ENCODE measurements at places on chromosomes 4 and X. TPM values are rescaled to one million over a fixed set of nuclear protein-coding genes. Genes with fewer than 3 reads are reported as not detected.

NAA11 gene
- not detected for total RNA-seq

CCDC158 gene
- not detected for total RNA-seq

PAGE2B gene
- total RNA-seq = not detected

RAB9B gene
- 0.25 TPM for total RNA-seq

CHRNA9 gene
- total RNA-seq = not detected

- DNase-seq = no peak
Observed at GRCh38 chrX:44596277-44596676, 53.6 kb upstream of the FUNDC1 start.

DNA sequence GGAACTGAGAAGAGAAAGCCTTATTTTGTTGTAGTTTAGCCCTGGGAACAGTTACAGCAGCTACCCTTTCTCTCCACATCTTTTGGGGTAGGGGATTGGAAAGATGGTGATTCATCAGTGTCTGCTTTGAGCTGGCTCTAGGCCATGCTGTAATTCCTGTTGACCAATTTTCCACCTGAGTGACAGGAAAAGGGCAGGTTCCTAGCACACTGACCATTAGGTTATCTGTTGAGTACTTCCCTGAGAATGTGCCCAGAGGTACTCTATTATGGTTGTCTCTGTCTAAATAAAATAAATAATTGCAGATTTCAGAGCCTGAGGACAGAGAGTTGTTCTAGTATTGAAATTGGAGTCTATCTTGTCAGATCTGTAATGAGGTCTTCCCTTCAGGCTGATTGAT lies 109.0 kb downstream of the ENOX2 start:
- DNase-seq = no peak

DNA sequence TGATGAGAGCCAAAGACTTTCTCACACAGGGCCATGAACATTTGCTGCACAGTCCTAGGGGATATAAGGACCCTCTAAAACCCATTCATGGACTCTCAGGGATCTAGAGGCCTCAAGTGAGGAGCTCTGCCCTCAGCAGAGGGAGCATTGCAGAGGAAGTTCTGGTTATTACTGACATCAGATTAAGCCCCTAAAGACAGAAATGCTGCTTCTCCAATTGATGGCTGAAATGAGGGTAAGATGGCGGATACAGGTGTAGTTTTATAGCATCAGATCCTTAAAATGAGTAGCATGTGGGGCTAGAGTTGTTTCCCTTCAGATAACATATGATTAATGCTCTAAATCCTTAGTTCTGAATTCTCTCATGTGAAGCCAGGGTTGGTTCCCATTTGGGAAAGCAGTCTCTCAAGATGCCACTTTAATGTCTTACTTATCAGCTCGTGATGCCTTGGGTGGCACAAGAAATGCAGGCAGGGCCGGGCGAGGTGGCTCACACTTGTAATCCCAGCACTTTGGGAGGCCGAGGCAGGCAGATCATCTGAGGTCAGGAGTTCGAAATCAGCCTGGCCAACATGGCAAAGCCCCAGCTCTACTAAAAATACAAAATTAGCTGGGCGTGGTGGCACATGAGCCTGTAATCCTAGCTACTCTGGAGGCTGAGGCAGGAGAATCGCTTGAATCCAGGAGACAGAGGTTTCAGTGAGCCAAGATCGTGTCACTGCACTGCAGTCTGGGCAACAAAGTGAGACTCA lies 7.9 kb downstream of the RHOH start:
- DNase-seq = no peak

GRCh38 chrX:39886282-39886681 lies 211.5 kb downstream of the BCOR start:
- DNase-seq = no peak

DNA sequence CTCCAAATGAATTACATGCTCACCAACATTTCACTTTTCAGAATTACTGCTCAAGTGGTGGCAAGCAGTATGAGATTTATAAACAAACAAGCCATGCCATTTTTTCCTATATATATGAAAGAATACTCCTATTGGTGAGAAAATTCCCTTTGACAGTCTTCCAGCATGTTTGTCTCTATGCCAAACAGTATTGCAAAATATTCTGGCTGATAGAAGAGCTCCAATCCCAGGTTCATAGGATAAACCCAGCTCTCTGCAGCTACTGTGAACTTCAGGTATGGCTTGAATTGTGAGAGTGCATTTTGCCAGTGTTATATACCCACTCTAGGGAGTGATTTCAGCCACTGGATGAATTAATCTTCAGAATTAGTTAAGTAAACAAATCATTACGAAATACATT lies 108.8 kb downstream of the MAGEC2 start:
- DNase-seq = no peak

DNA sequence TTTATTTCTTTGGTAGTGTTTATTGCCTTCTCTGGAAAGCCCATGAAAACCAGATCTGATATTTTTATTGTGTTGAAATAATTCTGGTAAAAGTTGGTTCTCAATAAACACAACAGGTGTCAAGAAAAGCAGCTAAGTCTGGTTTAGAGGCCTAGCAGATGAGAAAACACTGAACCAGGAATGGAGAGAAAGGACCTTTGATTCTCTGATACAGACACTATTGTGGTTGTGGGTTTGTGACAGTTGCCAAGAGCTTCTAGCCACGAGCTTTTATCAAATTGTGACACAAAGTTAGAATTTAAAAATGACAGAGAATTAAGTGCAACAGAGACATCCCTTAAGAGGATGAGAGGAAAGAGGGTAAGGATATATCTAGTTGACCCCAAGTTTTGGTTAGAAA lies 42.6 kb downstream of the DDIT4L start:
- DNase-seq = no peak

DNA sequence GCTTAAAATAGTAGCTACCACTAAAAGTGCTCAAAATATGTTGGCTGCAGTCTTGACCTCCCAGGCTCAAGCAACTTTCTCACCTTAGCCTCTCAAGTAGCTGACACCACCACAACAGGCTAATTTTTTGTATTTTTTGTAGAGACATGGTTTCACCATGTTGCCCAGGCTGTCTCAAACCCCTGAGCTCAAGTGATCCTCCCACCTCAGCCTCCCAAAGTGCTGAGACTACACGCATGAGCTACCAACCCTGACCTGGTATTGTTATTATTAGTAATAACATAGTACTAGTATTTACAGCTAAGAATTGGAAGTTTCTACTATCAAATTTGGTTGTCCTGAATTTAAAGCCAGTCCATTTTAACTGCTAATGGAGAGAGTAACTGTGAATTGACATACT lies 18.0 kb downstream of the STAP1 start:
- DNase-seq = no peak

DNA sequence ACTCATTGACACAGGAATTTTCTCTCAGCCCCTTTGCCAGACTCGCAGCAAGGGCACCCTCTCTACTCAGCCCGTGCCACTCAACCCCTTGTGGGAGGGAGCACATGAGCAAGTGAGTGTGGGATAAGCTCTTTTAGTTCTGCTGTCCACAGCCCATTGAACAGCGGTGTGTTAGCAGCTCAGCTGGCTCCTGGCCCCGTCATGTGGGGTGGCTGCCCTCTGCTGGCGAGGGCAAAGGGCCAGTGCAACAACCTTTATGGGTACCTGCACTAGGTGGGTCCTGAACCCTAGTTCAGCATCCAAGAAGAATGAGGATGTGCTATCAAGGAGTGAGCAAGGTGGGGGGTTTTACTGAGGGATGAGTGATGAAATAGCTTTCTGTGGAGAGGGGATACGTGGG lies 85.0 kb upstream of the ZNF81 start:
- peak; percentile 0 for DNase-seq

DNA sequence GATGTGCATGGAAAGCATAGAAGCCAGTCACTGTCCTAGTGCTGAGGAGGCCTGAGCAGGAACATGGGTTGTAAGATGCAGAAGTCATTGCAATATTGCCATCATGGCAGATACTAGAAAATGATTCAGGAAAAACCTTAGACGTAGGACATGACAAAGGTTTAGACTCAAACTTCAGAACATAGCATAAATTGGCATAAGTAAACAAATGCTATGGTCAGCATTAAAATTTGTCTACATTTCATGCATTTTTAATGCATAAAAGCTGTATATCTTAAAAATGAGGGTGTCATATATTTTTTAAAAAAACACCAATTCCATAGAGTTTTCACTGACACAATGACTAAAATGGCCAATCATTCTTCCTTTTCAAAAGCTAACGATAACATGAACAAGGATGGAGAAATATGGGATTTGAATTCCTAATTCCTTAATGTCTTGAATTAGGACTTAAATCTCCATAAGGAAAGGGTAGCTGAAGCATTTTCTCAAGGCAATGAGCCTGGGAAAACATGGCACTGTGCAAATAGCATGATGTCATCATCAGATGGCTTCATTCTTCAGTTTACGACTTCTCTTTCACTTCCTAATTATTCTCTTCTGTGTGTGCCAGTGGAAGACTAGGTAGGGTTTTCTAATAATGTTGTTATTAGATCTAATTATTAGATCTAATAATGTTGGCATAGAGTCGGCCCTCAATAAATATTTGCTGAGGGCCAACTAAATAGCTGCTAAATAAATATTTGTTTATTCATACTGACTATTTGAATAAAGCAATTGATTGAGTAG lies 125.1 kb upstream of the FRG1 start:
- no peak for DNase-seq

GRCh38 chr4:185405296-185405999 lies 8.8 kb downstream of the ANKRD37 start:
- no peak for DNase-seq

GRCh38 chrX:25068340-25068739 lies 52.6 kb upstream of the ARX start:
- no peak for DNase-seq

DNA sequence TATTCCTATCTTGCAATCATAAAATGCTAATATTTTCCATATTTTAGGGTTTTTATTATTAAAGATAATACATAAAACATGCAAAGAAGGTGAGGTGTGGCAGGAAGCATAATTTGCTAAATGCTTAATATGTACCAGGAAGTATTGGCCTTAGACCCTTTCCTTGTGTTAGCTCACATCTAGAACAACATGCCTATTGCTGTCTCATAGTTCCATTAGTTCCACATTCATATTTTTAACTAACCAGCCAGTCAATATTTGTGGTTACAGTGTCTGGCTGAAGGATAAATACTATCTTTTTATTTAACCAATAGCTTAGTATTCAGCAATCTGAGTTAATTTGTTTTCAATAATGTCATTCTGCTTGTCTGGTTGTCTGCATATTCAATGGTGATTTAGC lies 432.6 kb downstream of the INPP4B start:
- no peak for DNase-seq

- DNase-seq = no peak
Observed at GRCh38 chrX:129760981-129761380, 18.8 kb upstream of the SASH3 start.

DNA sequence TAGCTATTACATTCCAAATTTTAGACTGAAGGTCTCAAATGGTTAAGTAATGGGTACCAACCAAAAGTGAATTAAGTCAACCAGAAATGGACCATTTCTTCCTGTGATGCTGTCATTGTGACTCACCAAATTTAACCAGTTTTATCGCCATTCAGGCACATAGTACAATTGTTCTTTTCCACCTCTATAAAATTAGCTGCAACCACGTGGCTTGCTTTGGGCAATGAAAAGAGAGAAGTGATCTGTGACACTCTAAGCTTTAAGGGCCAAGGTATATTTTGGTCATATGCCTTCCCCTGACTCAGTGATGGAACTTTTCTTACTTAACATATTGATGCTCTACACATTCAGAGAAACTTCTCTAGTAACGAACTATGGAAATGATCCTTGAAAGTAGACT lies 20.3 kb upstream of the PHF8 start:
- no peak for DNase-seq

- no peak for DNase-seq
Observed at GRCh38 chrX:101759000-101759399, 99.3 kb upstream of the ARMCX2 start.

- DNase-seq = no peak
Observed at GRCh38 chrX:79412972-79413371, 45.8 kb upstream of the ITM2A start.

- peak; percentile 37 for DNase-seq
Observed at GRCh38 chr4:113584407-113585150, 177.0 kb downstream of the CAMK2D start.

GRCh38 chrX:137031517-137032340 lies 2.1 kb downstream of the GPR101 start:
- DNase-seq = peak; percentile 1

DNA sequence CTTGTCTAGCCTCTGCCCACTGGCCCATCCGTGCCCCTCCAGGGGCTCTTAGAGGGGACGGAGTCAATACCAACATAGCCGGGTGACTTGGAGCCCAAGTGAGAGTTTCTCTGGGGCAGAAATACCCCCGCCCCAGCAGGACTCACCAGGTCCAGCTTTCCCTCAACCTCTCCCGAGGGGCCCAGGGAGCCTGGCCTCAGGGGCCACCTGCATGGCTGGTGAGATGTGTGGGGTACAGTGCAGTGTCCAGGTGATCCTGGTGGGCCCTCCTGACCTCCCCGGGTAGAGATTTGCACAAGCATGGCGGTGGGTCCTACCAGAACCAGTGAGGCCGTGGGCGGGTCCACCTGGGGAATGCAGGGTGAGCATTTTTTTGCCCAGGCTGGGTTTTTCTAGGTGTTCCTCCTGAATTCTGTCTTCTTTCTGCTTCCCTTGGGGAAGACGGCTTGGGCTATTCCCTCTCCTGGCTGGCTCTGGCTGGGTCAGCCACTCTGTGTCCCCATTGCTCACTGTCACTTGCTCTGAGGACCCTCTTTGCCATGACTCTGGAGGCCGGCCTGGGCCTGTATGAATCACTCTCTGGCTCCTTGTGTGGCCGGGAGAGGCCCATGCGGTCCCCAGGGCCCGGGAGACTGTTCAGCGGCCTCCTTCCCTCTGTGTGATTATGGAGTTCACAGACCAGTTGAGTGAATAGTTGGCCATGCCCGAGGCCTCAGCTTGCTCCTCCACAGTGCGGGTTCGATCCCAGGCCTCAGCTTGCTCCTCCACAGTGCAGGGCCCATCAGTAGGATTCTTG lies 71.0 kb upstream of the NKX1-1 start:
- DNase-seq = no peak

- no peak for DNase-seq
Observed at GRCh38 chr4:13092702-13093101, 391.4 kb downstream of the RAB28 start.

- no peak for DNase-seq
Observed at GRCh38 chrX:21959362-21960051, 19.0 kb downstream of the SMS start.

Measured in HFFc6 (cell line).